Activated CD4-positive, alpha-beta T cell treated with anti-CD3 and anti-CD28 coated beads, Interleukin-2, amount 10 ng/mL, durations not matched to agents 7 days and 5 days (primary cell): ENCODE measurements at places on chromosomes 12 and 14. TPM values are rescaled to one million over a fixed set of nuclear protein-coding genes. Genes with fewer than 3 reads are reported as not detected.
A peak's percentile ranks its signal among the peaks of the same experiment; 100 is the strongest.

- H3K36me3 ChIP-seq = peaks cover 57% of the 10 kb centered on the region
- H3K27me3 ChIP-seq = peaks cover 2% of the 10 kb centered on the region
- H3K4me3 ChIP-seq = peak overlapping the region; percentile 52
- DNase-seq = peak; percentile 69
- peaks cover 92% of the 10 kb centered on the region for H3K4me1 ChIP-seq
These were observed 72.7 kb downstream of the RIN3 start for GRCh38 chr14:92585981-92586937.

The HSP90B1 gene
- total RNA-seq = 316 TPM

GRCh38 chr14:92945959-92946846, 23.3 kb downstream of the CHGA start:
- no peak overlapping the region for H3K4me3 ChIP-seq
- no peaks in the 10 kb centered on the region for H3K27me3 ChIP-seq
- H3K36me3 ChIP-seq = no peaks in the 10 kb centered on the region
- H3K4me1 ChIP-seq = no peaks in the 10 kb centered on the region

GRCh38 chr14:53741479-53742232, 215.0 kb downstream of the BMP4 start:
- H3K27me3 ChIP-seq = no peaks in the 10 kb centered on the region
- no peak overlapping the region for H3K4me3 ChIP-seq
- no peaks in the 10 kb centered on the region for H3K36me3 ChIP-seq

The TSPAN11 gene
- not detected for total RNA-seq

DNA sequence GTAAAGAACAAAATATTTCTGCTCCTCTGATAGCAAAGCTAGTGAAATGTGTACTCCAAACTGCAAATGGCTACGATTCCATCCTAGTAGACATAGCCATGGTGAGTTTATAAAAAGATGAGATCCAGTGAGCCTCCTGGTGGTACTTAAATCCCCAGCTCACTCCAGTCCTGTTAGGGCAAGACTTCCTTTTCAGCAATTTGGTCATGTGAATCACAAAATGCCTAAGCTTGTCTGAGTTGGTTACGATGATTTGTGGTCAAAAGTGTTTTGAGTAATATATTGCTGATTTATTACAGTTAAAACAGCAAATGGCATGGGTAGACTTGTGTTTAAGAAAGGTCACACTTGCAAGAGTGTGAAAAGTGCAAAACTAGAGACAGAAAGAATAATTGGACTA, 102.7 kb upstream of the NAV3 start:
- H3K4me3 ChIP-seq = no peak overlapping the region
- H3K27ac ChIP-seq = no peak overlapping the region
- no peak for DNase-seq
- H3K4me1 ChIP-seq = no peaks in the 10 kb centered on the region

DNA sequence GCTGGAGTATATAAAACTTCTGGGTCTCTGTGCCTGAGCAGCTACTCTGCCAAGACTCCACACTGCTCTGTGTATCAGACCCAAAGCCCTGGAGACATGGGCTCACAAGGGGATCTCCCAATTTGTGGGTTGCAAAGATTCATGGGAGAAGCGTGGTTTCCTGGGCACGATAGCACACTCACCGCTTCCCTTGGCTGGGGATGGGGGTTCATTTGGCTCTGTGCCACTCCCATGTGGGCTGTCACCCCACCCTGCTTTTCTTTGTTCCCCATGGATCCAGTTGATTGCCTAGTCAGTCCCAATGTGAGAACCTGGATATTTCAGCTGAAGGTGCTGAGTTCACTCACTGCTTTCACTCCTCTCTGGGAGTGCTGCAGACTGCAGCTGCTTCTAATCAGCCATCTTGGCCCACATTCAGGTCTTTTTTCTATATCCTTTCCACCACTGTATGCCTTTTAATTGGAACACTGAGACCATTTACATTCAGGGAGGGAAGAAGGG, 40.0 kb upstream of the PCNX4 start:
- DNase-seq = peak; percentile 15
- peaks cover 11% of the 10 kb centered on the region for H3K4me1 ChIP-seq
- H3K4me3 ChIP-seq = no peak overlapping the region
- H3K27me3 ChIP-seq = peaks cover 5% of the 10 kb centered on the region
- H3K27ac ChIP-seq = no peak overlapping the region

- H3K27me3 ChIP-seq = peaks cover 2% of the 10 kb centered on the region
- no peak overlapping the region for H3K27ac ChIP-seq
- no peak overlapping the region for H3K4me3 ChIP-seq
- no peak for DNase-seq
These were observed 435.9 kb upstream of the PDE3A start for GRCh38 chr12:19932413-19932812.

GRCh38 chr12:85985996-85986395, 111.9 kb downstream of the NTS start:
- no peaks in the 10 kb centered on the region for H3K36me3 ChIP-seq
- DNase-seq = no peak
- H3K4me3 ChIP-seq = no peak overlapping the region
- no peaks in the 10 kb centered on the region for H3K4me1 ChIP-seq
- no peaks in the 10 kb centered on the region for H3K27me3 ChIP-seq
- no peak overlapping the region for H3K27ac ChIP-seq

GRCh38 chr14:99077844-99078236, 194.2 kb downstream of the BCL11B start:
- H3K4me3 ChIP-seq = no peak overlapping the region
- H3K4me1 ChIP-seq = peaks cover 25% of the 10 kb centered on the region
- H3K27me3 ChIP-seq = no peaks in the 10 kb centered on the region
- no peak for DNase-seq
- H3K36me3 ChIP-seq = no peaks in the 10 kb centered on the region

DNA sequence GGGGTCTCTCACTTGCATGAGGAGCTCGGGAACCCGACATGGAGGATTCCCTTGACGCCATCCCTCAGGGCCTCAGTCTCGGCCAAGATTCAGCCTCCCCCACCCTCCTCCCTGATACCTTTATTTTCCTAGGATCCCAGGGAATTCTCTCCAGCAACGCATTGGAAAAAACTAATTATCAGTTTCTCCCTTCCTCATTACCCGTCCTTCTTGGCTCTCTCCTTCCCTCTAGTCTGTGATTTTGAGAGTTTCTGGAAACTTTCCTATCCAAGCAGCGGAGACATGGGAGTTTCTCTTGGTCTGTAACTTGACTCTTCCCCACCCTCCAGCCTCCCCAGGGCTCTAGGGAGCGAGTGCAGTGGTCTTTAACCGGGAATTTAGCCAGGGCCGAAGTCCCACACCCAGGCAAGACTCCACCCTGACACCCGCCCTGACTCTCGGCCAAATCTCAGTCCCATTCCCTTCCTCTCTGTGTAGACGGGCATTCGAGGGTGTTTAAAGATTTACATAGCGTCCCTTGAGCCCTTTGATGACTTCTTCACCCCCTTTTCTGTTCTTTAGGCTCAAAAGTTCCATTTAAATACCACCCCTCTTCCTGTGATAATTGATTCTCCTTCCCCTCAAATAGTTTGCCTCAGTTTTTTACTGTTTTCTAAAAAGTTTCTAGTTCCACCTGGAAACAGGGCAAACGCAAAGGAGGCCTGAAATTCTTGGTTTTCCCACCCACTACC, 6.7 kb downstream of the HOXC5 start:
- no peaks in the 10 kb centered on the region for H3K36me3 ChIP-seq
- no peak for DNase-seq
- peaks cover 94% of the 10 kb centered on the region for H3K27me3 ChIP-seq
- H3K4me1 ChIP-seq = peaks cover 13% of the 10 kb centered on the region
- no peak overlapping the region for H3K27ac ChIP-seq

DNA sequence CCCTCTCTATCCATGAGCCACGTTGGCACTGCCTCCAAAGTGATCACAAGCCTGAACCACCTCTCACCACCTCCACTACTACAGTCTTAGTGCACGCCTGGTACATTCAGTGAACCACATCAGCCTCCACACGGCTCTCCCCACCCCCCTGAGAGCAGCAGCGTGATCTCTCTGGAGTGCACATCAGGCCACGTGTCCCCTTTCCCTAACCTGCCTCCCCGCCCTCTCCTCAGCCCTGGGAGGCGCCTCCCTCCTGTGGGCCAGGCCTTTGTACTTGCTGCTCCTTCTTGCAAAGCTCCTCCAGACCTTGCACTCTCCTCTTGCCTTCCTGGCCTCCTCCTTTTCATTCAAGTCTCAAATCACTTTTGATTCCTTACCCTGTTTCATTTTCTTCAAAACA, 49.8 kb downstream of the SLC6A12 start:
- H3K27me3 ChIP-seq = no peaks in the 10 kb centered on the region
- H3K4me1 ChIP-seq = peaks cover 10% of the 10 kb centered on the region
- H3K27ac ChIP-seq = no peak overlapping the region
- no peak overlapping the region for H3K4me3 ChIP-seq
- H3K36me3 ChIP-seq = no peaks in the 10 kb centered on the region

DNA sequence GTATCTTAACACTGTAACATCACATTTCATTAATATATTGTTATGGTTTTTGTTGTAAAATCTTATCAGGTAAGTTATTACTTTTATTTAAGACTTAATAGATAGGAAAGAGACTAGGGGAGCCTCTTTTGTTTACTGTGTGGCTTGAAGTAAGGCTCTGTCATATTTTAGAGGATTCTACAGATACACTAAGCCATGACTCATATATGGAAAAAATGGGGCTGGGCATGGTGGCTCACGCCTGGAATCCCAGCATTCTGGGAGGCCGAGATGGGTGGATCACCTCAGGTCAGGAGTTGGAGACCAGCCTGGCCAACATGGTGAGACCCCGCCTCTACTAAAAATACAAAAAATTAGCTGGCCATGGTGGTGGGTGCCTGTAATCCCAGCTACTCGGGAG, 23.6 kb upstream of the NPFF start:
- DNase-seq = no peak
- H3K4me3 ChIP-seq = no peak overlapping the region
- H3K27ac ChIP-seq = no peak overlapping the region

- peak overlapping the region; percentile 76 for H3K27ac ChIP-seq
- H3K27me3 ChIP-seq = no peaks in the 10 kb centered on the region
- peaks cover 17% of the 10 kb centered on the region for H3K4me1 ChIP-seq
- no peak for DNase-seq
- H3K4me3 ChIP-seq = peak overlapping the region; percentile 53
These were observed 8.1 kb downstream of the DNAI7 start for GRCh38 chr12:25186788-25187402.

DNA sequence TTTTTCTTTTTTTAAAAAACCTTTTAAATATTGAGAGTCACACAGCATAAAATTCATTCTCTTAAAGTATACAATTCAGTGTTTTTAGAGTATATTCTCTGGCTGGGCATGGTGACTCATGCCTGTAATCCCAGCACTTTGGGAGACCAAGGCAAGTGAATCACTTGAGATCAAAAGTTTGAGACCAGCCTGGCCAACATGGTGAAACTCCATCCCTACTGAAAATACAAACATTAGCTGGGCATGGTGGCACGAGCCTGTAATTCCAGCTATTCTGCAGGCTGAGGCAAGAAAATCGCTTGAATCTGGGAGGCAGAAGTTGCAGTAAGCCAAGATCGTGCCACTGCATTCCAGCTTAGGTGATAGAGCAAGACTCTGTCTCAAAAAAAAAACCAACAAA, 68.4 kb upstream of the BCAT1 start:
- DNase-seq = no peak
- H3K27ac ChIP-seq = no peak overlapping the region
- no peaks in the 10 kb centered on the region for H3K36me3 ChIP-seq
- no peaks in the 10 kb centered on the region for H3K4me1 ChIP-seq
- no peak overlapping the region for H3K4me3 ChIP-seq

- no peaks in the 10 kb centered on the region for H3K36me3 ChIP-seq
- DNase-seq = no peak
- H3K27ac ChIP-seq = no peak overlapping the region
- H3K4me3 ChIP-seq = no peak overlapping the region
- peaks cover 54% of the 10 kb centered on the region for H3K4me1 ChIP-seq
These were observed 3.1 kb downstream of the MAP3K12 start for GRCh38 chr12:53495903-53496751.

The OVCH1 gene
- not detected for total RNA-seq

DNA sequence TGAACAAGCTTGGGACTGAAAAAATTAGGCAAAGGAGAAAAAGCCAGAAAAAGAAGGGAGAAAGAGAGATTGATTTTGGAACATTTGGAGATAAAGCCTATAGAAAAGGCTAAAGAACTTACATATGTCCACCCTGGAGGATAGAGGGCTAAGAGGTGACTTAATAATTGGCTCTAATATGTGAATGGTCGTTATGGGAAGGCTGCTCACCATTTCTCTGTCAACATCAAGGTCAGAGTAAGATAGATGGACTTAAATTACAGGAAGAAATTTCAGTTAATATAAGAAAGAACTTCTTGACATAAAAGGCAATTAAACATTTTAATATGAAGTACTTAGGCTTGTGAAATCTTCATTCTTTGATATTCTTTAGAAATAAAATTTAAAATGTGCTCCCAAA, 238.6 kb downstream of the TRHDE start:
- DNase-seq = no peak
- no peaks in the 10 kb centered on the region for H3K4me1 ChIP-seq
- no peaks in the 10 kb centered on the region for H3K27me3 ChIP-seq
- no peak overlapping the region for H3K27ac ChIP-seq
- no peaks in the 10 kb centered on the region for H3K36me3 ChIP-seq

DNA sequence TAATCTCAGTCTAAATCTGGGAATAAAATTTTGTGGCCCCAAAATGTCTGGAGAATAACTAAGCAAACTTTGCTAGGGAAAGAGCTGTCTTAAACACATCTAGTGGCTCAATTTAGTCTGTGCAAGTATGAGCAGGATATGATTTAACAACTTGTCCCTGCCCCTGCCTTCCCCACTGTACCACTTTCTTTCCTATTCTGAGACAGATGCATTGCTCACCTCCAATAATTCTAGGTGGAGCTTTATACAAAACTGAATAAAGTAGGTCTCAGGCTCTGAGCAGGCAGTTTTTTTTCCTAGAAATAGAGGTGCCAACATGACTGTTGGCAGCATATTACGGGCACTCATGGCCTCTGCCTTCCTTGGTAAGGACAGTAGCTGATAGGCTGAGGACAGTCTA, 412.1 kb downstream of the DAD1 start:
- peaks cover 25% of the 10 kb centered on the region for H3K4me1 ChIP-seq
- DNase-seq = no peak
- H3K27me3 ChIP-seq = no peaks in the 10 kb centered on the region
- H3K27ac ChIP-seq = peak overlapping the region; percentile 36
- H3K4me3 ChIP-seq = peak overlapping the region; percentile 16
